ENCODE measurements at places on chromosomes 12 and 14.

GRCh38 chr14:71466251-71466650, 466.0 kb upstream of the RGS6 start:
- no peak for DNase-seq

DNA sequence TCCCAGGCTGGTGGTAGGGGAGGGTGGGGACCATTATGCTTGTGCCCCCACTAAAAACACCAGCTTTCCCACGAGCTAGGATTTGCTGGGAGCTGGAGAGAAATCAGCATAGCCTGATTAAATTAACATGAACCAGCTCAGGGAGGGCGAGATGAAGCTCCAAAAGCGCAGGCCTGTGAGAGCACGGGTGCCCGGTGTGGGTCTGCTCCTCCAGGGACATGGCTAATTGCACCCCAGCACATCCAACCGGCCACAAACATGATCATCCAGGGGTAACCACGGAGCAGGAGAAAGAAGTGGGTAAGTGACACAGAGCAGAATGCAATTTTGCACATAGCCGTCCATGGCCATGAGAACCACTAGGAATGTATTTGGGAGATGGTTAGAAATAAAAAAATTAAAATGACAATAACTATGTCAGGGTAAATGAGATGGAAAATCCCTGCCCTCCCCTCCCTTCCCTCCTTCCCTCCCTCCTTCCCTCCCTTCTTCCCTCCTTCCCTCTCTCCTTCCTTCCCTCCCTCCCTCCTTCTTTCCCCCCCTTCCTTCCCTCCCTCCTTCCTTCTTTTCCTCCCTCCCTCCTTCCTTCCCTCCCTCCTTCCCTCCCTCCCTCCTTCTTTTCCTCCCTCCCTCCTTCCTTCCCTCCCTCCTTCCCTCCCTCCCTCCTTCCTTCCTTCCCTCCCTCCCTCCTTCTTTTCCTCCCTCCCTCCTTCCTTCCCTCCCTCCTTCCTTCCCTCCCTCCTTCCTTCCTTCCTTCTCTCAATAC, 26.9 kb downstream of the CLMN start:
- DNase-seq, result no peak

DNA sequence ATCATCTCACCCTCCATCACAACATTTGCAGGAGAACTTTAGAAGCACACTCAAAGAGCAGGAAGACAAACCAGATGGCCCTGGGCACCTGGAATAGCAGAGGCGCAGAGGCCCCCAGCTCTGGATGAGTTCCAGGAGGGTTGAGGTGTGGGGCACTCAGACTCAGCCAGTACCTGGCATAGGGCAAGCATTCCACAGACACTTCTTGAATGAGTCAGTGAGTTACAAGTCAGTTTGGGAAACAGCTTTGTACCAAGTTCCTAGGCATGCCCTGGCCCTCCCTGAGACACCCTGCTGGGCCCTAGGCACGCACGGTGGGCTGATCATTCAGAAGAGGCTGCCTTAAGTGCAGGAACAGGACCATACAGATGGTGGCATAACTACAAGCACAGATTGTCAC, 54.3 kb downstream of the MAP3K9 start:
- DNase-seq, result no peak

DNA sequence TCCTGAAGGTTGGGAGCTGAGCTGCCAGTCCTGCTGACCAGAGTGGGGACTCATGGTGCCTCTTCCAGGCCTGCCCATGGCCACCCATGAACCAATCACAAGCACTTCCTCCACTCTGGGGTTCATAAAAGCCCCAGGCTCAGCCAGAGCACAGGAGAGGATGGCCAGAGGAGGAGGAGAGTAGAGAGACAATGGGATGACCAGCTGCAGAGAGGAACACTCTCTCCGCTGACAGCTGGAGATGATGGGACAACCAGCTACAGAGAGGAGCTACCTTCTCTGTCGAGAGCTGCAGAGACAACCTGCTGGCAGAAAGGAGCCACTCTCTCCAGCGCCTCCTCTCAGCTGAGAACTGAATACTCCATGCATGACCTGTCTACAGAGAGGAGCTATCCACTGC, 886.1 kb downstream of the BCL11B start:
- DNase-seq, result no peak

- DNase-seq, result no peak
Observed at GRCh38 chr12:5429741-5430557, 2.0 kb upstream of the NTF3 start.

DNA sequence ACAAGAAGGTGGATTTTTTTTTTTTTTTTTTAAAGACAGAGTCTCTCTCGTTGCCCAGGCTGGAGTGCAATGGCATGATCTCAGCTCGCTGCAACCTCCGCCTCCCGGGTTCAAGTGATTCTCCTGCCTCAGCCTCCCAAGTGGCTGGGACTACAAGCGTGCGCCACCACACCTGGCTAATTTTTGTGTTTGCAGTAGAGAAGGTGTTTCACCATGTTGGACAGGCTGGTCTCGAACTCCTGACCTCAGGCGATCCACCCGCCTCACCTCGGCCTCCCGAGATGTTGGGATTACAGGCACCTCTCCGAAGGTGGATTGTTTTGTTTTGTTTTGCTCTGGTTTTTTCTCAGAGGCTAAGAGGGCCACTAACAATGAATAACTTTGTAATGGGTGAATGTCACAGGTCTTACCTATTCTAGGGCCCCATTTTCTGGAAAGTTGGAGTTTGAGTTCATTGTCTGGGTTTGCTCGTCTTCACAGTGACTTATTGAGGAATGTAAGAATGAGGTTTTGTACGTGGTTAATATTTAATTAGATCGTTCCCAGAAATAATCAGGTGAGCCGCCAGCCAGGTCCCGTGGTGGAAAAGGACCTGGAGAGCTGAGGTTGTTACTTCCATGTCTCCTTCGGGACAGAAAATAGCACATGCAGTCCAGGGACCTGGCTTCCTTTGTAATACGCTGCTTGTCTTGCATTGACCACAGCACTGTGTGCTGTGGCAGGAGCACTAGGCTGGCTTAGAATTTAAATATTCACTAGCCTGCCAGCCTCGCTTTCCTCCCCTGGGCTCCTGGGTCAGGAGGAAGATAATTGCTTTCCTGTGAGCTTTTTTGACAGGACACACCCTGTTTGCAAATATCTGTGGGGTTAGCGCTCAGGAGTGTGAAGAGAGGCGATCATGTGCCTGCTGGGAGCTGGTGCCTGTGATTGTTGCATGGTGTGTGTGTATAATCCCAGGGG, 2.3 kb downstream of the HIP1R start:
- DNase-seq, result no peak

DNA sequence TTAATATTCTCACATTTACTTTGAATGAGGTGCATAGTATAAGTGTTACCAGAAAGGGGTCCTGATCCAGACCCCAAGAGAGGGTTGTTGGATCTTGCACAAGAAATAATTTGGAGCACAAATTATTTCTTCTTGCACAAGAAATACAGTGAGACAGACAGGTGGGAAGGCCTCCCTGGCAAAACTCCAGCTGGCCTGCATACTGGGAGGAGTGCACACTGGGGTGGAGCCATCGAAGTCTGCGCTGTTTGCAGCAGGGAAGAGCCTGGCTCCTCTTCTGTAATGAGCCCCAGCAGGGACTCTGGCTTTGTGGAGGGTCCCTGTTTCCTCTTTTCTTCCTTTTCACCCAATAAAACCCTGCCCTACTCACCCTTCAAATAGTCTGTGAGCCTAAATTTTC, 141.6 kb downstream of the GLT1D1 start:
- no peak for DNase-seq

DNA sequence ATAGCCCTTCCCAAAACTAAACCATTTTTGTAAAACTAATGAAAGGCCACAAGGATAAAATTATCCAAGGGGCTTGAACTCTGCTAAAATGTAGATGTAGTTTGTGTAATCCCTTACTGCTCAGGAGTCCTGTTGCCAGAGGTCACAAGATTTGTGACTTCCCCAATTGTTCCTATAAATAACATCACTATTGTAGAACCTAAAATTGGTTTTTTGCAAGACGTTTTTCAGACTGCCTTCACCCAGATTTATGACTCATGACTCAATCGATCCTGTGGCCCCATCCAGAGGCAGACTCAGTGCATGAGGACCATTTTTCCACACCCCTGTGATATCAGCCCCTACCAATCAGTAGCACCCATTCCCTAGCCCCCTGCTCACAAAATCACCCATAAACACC, 61.5 kb upstream of the RASSF8 start:
- no peak for DNase-seq

DNA sequence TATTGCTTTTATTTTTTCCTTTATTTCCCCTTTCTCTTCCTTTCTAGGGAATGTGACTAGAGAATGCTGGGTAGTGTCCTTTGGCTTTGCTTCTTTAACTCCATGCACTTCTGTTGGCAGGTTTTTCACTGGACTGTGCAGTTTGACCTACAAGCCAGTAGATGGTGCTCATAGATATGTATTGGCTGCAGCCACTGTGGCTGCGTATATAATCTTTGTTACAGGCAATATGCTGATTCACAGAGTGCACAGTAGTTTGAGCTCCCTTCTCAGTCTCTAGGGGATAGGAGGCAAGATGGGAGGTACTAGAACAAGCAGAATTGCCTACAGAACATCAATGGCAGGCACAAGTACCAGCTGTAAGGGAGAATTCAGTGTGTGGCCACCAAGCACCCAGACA, 503.5 kb downstream of the LRFN5 start:
- DNase-seq, result no peak

- no peak for DNase-seq
Observed at GRCh38 chr12:94726236-94726835, 76.0 kb upstream of the TMCC3 start.

- no peak for DNase-seq
Observed at GRCh38 chr14:53501361-53502211, 348.5 kb upstream of the DDHD1 start.

DNA sequence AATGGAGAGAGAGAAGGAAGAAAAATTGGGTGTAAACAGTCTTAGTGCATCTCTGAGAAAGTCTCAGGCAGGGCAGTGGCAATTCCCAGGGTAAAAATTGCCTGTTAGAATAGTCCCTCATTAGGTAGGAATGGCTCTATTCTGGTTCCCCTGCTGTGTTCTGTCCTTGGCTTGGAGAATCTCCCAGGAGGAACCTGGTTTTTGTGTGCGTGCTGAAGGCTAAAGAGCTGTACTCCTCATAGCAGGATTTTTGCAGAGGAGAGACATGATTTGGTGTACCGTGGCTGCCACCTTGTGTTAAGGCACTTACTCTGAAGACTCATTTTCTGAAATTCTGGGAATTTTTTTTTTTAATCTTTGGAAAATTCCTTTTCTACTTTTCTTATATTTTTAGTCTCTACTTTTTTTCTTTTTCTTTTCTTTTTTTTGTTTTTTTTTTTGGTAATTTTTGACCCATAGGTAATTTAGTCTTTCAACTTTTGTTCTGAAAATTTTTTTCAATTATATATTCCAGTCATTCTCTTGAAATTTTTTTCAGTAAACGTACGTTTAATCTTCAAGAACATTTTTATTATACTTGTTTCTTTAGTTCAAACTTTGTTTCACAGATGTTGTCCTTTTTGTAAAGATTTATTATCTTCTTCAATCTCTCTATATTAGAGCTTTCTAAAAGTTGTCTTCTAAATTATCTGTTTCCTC, 63.8 kb downstream of the FBXO33 start:
- DNase-seq, result no peak

GRCh38 chr14:89491711-89492381, 74.8 kb upstream of the FOXN3 start:
- DNase-seq, result no peak

GRCh38 chr14:22411398-22412055, 177.5 kb downstream of the DAD1 start:
- DNase-seq, result no peak

- DNase-seq, result no peak
Observed at GRCh38 chr14:68547305-68548193, 245.3 kb downstream of the ZFP36L1 start.

DNA sequence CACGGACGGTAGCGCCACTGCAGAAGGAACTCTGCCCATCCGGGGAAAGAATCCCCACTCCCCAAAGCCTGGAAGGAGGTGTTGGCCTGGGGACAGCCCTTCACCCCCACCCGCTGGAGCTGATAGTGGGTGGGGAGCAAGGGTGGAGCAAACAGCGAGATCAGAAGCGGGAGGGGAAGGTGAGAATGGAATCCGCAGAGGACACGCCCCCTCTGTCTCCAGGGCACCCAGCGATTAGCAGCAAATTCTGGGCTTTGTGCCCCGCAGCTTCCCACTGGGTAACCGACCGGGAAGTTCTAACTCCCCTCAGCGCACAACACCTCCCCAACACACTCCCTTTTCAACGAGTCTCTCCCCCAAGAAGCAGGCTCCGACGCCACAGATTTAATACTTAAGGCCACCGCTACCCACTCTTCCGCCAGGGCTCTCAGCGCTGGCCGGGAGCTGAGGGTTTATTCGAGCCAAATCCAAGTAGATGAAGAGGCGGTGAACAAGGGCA, 1.4 kb downstream of the SLC25A29 start:
- DNase-seq, result no peak

GRCh38 chr12:50609292-50609874, 104.6 kb downstream of the DIP2B start:
- no peak for DNase-seq

GRCh38 chr14:93859957-93860356, 67.2 kb upstream of the FAM181A start:
- no peak for DNase-seq

DNA sequence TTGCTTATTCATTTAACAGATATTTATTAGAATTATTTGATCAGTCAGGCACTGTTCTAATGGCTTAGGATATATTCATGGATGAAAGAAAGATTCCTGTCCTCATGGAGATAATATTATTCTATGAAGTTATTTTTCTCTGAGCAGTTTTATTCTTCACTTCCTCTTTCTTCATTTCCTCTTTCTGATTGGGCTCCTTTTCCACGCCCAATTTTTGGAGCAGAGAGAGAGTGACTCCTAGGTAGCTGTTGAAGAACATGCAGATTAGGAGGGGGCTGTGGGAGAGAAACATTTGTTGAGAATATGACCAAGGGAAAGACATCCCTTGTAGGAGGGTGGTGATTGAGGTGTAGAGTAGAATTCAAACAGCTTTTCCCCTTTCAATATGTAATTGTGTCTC, 6.0 kb upstream of the YARS2 start:
- DNase-seq, result no peak

DNA sequence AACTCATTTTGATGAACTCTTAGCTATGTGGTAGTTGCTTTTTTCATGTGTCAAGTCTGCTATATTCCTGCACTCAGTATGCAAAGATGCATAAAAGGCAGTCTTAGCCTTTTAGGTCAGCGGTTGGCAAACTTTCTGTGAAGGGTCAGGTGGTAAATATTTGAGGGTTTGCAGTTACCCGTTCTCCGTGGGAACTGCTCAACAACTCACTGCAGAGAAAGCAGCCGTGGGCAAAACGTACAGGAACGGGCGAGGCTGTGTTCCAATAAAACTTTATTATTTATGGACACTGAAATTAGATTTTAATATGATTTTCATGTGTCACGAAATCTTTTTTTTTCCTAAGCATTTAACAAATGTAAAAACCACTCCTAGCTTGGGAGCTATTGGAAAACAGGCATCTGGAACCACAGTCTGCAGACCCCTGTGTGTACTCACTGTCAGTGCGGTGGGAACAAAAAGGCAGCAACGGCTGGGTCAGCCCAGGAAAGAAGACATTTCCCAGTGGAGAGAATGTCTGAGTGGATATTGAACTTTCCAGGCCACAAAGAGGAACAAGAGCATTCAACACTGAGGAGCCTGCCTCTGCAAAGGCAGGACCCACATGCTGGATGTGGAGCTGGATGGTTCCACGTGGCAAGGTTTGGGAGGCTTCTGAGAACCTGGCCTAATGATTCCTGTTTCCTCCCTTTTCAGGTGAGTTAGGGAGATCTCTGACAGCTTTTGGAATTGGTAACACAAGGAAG, 3.5 kb upstream of the ACACB start:
- DNase-seq, result no peak

Measured in central memory CD4-positive, alpha-beta T cell (primary cell).